ENCODE measurements at places on chromosomes 16 and 17.

- peak; percentile 76 for DNase-seq
Measured at GRCh38 chr17:68437979-68438822, 19.1 kb downstream of the WIPI1 start.

- DNase-seq: no peak
Measured at GRCh38 chr16:84667600-84668309, 19.4 kb downstream of the KLHL36 start.

- DNase-seq: no peak
Measured at GRCh38 chr16:77788181-77789084, at the start of gene VAT1L. TSS of gene VAT1L (plus strand) at chr16:77788564. CDS start at chr16:77788683, 119 bp downstream.

DNA sequence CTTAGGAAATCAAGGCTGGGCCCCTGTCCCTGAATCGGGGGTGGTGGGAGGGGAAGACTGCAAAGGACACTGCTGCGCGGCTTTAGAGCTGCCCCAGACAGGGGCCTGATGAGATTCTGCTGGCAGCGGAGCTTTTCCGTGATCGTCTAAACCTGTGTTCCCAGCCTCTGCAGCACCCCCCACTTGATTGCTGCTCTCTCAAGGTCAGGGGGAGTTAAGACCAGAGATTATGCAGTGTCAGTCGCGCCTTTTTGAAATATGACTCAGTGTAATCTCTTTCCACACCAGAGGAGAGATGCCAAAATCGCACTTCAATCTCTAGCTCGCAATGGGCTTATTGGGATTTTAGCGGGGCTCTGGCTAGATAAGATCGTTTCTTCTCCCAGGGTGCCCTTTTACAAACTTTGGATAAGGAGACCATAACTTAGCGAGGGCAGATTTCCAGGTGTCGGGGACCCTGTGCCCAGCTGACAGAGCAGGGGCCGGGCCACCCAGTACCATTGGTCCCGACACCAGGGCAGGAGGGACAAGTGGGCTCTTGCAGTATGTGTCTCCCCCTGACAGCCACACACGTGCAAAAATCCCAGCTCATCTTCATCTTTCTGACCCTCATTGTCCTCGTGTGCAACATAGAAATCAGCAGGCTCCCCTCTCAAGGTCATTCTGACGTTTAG lies 87.0 kb downstream of the IRX3 start:
- DNase-seq: no peak

DNA sequence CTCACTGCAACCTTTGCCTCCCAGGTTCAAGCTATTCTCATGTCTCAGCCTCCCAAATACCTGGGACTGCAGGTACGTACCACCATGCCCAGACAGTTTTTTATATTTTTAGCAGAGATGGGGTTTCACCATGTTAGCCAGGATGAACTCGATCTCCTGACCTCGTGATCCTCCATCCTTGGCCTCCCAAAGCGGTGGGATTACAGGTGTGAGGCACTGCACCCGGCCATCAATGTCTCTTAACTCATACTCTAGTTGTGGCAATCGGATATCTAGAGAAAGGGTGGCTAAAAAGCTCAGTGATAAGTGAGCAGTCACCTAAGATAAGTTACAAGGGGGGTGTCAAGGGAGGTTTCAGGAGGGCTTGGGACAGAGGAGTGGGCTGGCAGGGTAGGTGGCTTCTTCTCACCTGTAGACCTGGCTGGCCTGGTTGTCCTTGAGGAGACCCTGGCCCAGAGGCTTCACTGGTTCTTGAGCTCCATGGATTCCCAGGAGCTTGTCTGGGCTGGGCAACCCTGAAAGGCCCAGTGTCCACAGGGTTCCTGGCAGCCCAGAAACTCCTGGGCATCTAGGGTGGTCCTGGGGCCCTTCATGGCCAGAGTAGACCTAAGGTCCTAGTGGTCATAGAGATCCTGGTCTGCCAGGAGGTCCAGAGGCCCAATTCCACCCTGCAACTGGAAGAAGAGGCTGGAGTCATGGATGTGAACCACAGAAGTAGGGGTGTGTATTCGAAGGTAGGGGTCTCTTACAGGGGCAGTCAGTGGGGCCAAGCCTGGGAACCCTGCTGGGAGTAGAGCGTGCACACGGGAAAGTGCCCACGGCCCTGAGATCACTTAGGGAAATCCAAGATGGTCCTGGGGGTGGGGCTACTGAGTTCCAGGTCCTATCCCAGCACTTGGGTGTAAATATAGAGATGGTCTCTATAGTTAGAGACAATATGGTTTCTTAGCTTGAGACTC lies 12.7 kb upstream of the IGFBP4 start:
- no peak for DNase-seq

- DNase-seq: no peak
Measured at GRCh38 chr16:47976636-47977210, 179.1 kb downstream of the ABCC12 start.

GRCh38 chr16:6382924-6383459 lies 949.7 kb upstream of the RBFOX1 start:
- DNase-seq: no peak

GRCh38 chr17:546456-546855 lies 168.2 kb downstream of the VPS53 start:
- no peak for DNase-seq

DNA sequence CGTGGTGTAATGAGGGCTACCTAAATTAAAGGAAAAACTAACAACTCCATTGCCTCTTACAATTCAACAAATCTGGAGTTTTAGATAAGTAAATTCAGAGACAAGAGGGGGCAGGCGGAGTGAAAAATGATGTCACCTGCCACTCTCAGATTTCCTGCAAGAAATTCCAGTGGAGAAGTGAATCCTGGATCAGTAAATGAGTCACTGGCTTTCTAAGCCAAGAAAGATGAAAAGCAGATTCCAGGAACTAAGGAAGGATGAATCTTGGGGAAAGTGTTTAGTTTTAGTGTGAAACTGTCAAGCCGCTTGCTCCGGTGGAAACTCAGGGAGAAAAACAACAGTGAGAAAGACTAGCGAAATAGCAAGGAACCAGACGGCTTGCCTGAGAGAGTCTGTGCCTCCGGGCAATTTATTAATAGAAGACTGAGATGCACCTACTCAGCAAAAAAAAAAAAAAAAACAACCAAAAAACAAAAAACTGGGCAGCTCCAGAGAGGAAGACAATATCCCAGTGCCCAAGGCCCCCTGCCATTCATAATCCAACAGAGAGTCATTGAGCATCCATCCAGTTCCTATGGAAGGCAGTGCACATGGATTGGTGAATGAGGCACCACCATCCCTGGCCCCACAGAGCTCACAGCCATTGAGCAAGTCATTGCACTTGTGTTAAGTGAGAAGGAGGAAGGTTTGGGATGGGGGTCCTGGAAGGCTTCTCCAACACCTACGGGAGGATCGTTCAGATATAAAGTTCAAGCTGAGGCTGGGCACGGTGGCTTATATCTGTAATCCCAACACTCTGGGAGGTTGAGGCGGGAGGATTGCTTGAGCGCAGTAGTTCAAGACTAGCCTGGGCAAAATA lies 12.1 kb upstream of the RIPOR1 start:
- no peak for DNase-seq

DNA sequence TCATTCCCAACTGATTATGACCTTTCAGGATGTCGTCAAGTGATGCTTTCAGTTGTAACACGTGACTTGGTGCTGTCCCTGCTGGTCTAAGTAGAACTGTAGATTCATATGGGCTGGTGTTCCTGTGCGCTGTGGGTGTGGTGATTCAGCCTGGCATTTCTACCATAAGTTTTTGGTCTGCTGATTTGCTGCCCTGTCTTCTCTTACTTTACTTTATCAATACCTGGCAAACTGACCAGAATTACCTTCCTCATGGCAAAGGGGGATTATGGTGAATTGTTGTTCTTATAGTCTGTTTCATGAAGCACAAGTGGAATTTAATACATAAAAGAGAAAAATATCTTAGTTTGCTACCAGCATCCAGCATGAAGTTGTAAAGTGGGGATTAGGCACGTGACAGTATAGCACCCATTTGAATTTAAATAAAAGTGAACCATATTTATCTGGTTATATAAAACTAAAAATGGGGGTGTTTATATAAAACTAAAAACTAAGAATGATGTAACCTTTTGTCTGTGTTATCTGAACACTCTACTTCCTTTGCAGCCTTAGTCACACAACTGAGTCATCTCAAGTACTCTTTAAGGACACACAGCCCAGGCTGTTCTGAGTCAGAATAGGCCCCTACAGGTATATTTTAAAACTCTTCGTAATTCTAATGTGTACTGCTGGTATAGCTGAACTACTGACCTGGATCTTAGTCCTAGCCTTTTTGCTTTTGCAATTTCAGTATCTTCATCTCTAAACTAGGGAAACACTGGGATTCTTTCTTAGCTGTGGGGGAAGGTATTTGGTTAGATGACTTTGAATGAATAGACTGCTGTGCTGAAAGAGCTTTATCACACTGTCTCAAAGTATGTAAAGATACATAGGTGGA lies 28.3 kb downstream of the TTC19 start:
- peak; percentile 25 for DNase-seq

GRCh38 chr17:47916489-47917208 lies 20.6 kb downstream of the SP2 start:
- DNase-seq: no peak
